ENCODE measurements at places on chromosomes 4 and X.

DNA sequence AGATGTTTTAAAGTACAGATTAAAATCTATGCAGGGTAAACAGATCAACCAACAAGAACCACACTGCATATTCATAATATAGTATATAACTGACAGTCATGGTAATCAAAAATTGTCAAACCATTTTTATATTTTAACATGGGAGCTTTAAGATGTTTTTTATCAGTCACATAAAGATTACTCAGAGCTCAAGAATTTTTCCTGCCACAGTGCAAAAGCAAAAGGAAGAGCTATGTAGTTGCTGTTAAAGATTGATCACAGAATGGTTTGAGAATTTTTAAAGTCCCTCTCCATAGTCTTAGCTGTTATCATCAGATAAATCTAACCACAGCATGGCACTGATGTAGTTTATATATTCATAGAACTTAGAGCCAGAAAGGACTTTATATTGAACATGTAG, 8.5 kb downstream of the RAB9B start:
- DNase-seq, result no peak

DNA sequence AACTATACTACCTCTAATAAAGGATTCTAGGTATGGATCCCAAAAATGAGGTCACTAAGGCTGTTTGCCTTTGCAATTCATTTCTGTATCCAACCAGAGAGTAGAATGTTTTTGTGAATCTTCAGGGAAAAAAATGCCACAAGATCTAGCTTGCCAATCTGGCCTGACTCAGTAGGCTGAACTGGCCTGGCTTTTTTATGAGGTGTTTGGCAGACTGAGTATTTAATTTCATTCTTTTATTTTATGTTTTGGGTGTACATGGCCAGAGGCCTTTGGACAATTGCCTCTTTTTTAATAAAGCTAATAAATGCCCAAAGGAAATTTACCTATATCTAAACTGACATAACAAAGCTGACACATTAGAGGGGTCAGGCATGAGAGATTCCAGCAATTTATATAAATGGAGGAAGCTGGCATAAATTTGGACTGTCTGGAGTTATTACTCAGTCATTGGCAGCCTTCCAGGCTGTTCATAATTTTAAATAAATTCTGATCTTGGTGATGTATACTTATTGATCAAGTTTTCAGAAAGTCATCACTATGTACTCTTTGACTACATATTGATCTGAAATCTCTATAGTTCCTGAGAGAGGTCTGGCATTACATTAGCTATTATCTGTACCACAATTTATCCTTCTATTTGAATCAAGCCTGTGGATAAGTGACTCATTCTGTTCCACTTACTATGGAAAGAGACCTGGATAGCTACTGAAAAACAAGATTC, 376.4 kb upstream of the NOCT start:
- no peak for DNase-seq

GRCh38 chr4:150518559-150518958, 63.4 kb upstream of the MAB21L2 start:
- no peak for DNase-seq

GRCh38 chr4:168021666-168022065, 70.7 kb upstream of the ANXA10 start:
- no peak for DNase-seq

- DNase-seq, result no peak
Observed at GRCh38 chr4:57672846-57673433, 562.8 kb upstream of the IGFBP7 start.

GRCh38 chr4:111797455-111798163, 347.6 kb upstream of the FAM241A start:
- DNase-seq, result no peak

DNA sequence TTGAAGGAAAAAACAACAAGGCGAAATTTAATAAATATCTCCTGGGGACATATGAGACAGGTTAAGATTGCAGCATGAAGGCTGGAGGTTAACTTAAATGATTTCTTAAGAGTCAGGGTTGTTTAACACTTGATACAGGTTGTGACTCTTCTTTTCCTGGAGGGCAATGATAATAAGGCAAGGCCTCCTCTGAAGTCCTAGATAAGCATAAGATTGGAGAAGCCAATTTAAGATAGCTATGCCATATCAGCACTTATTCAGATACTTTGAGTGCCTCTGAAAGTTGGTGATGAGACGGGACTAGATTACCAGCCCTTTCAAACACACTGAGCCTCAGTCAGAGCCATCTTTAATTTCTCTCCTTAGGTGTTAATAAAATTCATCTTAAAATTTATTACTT, 350.8 kb downstream of the FBXO8 start:
- DNase-seq, result no peak

GRCh38 chrX:136046295-136047015, 61.2 kb downstream of the SLC9A6 start:
- no peak for DNase-seq

DNA sequence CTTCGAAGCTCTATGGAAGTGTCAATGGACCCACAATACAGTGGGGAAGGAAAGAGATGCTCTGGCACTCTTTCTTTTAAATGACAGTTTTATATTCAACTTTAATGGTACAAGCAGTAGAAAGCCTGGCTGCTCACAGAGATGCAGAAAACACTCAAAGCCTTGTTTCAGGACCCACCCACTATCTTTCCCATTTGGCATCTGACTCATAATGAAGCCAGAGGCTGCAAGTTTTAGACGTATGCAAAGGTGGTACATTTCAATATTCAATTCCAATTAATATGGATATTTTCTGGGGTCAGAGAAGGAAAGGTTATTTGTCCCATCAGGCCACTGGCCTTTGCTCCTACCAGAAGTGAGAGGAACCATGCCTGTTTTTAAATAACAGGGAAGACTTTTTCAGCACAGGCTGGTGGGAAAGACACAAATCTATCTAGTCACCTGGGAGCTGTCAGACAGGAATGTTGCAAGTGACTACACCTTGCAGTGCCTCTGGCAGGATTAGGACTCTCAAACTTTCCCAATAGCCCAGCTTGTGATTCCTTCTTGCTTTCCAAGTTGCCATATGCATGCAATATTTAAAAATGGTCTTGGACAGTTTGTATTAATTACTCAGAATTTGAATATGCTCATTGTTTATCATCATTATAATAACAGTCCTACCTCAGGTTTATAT, 70.0 kb upstream of the RAB40AL start:
- DNase-seq, result no peak

DNA sequence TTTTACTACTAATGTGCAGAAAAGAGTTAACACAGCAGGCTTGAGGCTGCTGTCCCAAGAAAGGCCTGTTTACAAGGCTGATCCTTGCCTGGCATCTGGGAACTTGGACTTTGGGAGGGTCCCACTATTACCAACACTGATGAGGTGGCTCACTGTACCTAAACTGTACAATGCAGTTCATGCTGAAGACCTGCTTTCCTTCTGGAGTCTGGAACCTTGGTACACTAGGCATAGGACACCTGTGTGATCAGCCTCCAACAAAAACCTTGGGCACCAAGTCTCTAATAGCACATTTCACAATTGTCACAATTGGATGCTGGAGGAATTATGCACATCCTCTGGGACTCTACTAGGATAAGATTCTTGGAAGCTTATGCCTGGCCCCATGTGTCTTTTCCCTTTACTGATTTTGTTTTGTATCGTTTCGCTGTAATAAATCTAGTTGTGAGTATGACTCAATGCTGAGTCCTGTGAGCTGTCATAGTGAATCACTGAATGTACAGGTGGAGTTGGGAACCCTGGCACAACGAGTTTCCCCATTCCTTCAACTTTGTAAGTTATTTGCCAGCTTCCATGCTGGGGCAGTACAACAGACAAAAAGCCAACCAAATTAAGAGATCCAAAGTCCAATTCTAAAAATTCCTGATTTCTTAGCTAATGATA, 45.9 kb downstream of the TEC start:
- no peak for DNase-seq

DNA sequence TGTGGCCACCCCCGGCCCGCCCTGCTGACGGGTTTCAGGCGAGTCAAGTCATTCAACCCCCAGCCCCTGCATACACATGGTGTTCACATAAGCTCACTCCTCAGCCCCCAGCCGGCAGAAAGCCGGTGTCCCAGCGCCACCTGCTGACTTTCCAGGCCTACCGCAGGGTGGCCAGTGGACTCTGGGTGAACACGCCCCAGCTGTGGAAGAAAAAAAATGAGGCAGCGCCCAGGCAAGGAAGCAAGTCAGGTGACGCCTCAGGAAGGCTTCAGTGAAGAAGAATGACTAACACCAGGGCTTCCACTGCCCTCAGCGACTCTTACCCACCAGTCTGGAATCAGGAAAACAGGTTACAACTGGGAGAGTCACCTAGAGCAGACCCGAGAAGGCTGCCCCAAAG, 15.8 kb downstream of the BCAP31 start:
- no peak for DNase-seq

GRCh38 chr4:22514481-22514880, 1.4 kb downstream of the ADGRA3 start:
- DNase-seq, result no peak

GRCh38 chr4:11724731-11725130, 296.0 kb upstream of the HS3ST1 start:
- no peak for DNase-seq

DNA sequence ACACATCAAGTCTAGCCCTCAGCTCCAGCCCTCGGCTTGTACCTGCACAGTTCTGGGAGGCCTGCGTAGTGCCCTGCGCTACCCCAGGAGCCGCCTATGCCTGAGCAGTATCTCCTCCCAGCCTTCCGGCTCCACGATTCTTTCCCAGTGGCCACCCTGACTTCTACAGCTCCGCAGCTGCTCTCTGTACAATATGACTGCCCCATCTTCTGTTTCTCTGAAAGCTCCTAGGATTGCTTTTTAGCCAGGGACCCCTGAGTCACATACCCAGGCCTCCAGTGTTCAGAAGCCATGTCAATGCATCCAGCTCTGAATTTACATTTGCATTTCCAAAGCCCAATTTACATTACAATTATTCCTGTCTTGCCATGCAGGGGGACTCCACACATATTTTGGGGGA, 135.5 kb downstream of the PJA1 start:
- no peak for DNase-seq

DNA sequence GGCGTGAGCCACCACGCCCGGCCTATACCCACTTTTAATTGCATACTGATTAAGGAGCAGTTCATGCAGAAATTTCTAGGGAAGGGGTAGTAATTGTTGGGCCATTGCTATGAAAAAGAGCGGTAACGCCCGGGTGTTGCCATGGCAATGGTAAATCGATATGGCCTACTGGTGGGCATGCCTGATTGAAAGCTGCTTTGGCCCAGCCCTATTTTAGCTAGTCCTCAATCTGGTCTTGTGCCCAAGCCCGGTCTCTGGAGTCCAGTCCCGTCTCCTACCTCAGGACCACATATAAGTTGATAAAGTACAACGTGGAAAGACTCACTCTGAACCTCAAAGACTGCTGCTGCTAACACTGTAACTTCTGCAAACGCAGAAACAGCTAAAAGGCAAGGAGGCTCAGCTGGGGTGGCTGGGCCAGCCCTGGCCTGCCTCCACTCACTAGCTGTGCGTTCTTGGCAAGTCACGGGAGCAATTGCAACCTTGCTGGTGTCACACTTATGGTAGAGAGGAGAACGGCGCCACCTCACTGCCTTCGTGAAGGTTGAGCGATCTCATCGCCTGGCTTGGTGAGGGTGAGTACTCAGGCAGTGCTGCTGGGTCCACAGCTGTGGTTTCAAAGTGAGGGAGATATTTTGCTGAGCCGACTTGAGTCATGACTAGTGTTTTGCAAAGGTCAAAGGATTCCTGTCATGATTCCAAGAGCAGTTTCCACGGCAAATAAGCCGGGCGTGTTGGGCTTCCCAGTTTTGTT, 57.0 kb upstream of the GRPEL1 start:
- no peak for DNase-seq

DNA sequence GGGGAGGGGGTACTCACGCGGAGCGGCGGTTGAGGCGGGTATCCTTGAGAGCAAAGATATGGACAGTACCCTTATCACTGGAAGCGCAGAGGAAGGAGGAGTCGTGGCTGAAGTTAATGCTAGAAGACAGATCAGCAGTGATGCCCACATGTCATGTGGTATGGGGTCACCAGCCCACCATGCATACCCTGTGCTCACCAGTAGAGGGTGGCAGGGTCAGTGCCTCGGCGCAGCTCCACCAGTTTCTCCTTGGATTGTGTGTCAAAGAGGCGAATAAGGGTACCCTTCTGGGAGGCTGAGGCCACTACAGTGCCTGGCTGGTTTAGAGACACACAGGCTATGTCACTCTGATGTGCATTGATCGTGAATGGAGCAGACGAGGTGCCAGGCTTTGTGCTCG, 1.5 kb upstream of the PRAF2 start:
- no peak for DNase-seq

DNA sequence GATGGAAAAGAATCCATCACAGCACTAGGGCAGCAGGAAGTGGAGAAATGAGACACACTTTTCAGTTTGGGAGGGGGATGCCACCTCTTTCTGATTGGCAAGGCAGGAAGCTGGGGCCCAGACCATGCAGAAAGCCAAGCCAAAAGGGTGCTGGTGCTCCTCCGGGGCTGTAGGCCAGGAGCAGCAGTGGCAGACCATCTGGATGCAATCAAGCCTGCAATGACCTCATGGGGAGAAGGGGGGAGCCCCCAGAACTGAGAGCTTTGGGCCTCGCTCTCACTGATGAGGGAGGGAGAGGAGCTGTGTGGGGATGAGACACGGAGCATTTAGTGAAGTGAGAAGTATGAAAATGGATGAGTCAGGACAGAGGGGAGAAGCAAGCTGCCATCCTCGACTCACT, 141.3 kb upstream of the NALF2 start:
- DNase-seq, result no peak

DNA sequence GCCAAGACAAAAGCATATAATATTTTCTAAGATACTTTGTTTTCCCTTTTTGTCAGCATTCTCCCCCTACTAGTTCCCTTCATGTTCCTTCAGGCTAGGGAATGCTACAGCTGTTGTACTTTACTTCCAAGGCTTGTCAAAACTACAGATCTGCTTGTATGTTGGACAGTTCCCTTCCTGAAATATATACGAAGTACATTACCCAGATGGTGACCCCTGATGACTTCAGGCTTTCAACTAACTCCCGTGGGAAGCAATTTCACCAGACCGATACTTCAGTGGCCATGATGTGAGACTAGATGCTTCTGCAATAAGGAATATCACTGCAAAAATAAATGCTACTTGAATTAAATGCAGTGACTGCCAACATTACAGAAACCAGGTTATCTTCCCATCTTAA, 332.8 kb downstream of the SH2D1A start:
- no peak for DNase-seq

DNA sequence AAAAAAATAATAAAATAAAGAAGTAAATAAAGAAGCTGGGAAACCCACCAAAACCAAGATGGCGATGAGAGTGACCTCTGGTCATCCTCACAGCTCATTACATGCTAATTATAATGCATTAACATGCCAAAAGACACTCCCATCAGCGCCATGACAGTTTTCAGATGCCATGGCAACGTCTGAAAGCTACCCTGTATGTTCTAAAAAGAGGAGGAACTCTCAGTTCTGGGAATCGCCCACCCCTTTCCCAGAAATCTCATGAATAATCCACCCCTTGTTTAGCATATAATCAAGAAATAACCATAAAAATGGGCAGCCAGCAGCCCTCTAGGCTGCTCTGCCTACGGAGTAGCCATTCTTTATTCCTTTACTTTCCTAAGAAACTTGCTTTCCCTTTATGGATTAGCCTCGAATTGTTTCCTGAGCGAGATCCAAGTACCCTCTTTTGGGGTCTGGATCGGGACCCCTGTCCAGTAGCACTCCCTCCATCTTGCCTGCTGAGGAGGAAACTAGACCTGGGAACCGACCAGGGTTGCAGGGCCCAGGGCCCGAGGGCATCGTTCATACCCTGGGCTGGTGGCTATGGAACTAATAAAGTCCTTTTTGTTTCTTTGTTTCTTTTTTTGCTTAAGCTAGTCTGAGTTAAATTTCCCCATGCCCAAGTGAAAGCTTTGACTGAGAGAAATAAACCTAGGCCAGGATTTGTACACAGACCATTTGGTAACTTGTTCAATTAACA, 30.9 kb downstream of the HTT-AS start:
- DNase-seq, result no peak

Measured in stimulated activated CD8-positive, alpha-beta memory T cell treated with anti-CD3 and anti-CD28 coated beads, Interleukin-4, amount 100 ng/mL, for 4 hours (primary cell).